ENCODE measurements at places on chromosomes 3 and 15.
A peak's percentile ranks its signal among the peaks of the same experiment; 100 is the strongest.

DNA sequence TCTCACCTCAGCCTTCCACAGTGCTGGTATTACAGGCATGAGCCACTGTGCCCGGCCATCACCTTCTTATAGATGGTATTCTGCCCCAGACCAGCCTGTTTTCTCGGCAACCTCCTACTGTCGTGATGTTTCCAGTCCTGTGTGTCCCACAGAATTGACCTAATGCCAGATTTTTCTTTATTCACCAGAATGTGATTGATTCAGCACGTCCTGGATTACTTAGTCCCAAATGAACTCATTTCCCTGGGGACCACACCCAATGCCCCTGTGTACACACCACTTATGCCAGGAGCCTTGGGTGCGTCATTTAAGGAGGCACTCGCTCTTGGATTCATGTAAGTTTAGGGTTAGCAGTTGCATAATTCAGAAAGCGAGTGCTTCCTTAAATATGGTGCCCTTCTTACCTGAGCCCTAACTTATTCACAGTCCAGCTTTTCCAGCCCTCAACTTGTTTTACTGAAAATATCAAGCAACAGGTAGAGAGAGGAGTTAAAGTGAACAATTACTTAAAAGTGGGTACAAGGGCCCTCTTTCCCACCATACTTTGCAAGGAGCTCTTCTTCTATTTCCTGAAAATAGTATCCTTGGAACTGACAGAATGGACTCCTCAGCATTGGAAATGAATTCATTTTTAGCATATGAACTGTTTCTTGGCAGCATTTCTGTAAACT is 64.6 kb upstream of the UBE2E1 start:
- peak; percentile 63 for DNase-seq

- no peak for DNase-seq
These were observed 295.8 kb downstream of the RBMS3 start for GRCh38 chr3:29576675-29577074.

- no peak for DNase-seq
These were observed 120.2 kb downstream of the ATP10A start for GRCh38 chr15:25742776-25743547.

DNA sequence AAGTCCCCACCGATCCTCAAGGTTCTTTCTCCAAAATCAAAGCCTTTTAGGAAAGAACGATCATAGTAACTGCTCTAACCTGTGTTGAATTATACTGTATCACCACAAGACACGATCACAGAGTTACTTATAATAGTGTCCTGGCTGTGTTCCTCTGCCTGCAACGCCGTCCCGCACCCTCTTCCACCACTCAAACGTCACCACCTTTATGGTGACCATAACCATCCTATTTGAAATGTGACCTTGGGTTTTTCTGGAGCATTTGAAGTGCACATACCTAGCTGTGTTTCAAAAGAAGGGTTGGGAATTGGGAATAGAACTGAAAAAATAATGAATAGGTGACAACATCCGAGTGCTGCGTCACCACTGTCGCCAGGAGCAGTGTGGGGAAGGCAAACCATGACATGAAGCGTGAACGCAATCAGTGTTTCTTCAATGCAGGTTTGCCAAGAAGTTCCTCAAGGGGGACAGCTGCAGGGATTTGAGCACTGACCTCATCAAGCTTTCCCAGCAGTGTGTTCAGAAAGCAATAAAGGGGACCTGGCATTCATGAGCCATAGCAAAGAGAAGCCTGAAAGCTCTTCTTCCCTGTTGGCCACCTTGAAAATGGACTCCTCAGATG is 769 bp upstream of the SELENOS start:
- no peak for DNase-seq

Data from dermis blood vessel endothelial cell (primary cell).